Stimulated activated CD4-positive, alpha-beta T cell treated with anti-CD3 and anti-CD28 coated beads, Interleukin-4, amount 100 ng/mL, for 48 hours (primary cell): ENCODE measurements at places on chromosomes 3 and 15.

- no peak for DNase-seq
Measured at GRCh38 chr3:161489395-161489794, 7.2 kb upstream of the OTOL1 start.

- no peak for DNase-seq
Measured at GRCh38 chr15:68210409-68210756, 5.3 kb upstream of the CALML4 start.

GRCh38 chr15:27742751-27743477, 356.2 kb downstream of the OCA2 start:
- DNase-seq: no peak

DNA sequence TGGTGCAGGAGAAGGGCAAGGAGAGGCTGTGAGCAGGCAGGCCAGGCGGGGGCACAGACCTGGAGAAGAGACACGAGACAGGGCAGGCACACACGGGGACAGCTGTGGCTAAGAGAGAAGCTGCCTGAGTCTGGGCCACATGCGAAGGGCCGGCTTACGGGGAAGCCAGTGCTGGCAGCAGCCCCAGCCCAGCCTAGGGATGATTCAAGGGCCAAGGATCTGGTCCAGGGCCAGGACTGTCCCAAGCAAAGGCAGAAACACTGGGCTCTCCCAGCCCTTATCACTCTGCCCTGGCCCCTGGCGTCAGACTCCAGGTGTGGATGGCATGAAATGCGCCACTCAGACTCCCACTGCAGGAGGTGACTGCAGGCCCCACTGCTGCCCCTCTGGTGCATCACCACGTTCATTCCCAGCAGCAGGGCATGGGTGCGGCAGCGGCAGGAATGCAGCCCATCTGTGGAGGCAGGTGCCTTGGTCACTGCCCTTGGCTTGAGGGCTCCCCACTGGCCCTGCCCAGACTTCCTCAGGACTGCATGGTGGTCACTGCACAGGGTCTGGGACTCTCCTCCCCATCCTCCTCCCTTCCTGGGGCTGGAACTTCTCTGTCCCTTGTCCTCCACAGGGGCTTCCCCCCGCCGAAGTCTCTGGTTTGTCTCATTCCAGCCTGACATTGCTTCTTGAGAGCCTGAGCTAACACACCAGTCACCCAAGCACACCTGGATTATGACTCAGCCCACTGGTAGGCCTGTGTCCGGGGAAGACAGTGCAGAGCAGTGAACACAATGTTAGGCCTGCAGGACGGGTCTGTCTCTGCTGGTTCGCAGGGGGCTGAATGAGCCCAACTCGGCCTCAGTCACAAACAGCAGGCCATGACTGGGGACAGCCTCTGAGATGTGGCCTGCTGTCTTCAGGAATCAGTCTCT, 69.3 kb downstream of the TBC1D2B start:
- no peak for DNase-seq

GRCh38 chr15:100191161-100191560, 150.6 kb downstream of the ADAMTS17 start:
- no peak for DNase-seq

DNA sequence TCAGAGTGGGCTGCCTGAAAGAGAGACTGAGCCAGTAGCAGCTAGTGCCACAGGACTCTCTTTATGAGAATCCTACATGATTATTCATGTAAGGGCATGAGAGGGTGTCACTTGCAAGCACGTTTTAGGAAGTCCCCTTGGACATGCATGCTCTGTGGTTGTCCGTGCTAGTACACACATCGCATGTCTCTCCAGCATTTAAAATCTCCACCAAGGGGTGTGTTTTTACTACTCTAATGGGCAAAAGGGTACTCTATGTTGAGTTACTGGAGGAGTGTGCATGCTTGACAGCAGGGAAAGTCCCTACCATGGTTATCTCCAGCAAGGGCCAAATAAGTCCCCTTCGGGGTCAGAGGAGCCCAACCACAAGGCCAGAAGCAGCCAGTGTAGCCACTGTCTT, 70.7 kb downstream of the DCLK3 start:
- no peak for DNase-seq

DNA sequence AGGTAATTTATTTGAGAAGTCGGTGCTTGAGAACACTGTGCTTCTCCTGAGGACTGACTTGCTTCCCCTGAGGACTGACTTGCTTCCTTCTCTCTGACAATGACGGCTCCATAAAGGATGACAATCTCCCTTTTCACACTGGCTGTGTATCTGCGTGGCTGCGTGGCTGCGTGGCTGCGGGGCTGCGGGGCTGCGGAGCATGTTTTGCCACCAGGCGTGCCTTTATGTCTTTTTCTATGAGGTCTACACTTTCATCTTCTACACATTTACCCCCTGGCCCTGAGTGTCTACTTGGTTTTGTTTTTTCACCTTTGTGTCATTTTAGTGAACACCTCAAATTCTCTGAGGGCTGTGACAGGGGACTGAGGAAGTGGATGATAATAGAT, 89.9 kb downstream of the XXYLT1 start:
- no peak for DNase-seq

GRCh38 chr3:143068059-143068458, 51.5 kb upstream of the CHST2 start:
- DNase-seq: no peak
